NB4 (cell line): ENCODE measurements at places on chromosomes 1 and 21.

DNA sequence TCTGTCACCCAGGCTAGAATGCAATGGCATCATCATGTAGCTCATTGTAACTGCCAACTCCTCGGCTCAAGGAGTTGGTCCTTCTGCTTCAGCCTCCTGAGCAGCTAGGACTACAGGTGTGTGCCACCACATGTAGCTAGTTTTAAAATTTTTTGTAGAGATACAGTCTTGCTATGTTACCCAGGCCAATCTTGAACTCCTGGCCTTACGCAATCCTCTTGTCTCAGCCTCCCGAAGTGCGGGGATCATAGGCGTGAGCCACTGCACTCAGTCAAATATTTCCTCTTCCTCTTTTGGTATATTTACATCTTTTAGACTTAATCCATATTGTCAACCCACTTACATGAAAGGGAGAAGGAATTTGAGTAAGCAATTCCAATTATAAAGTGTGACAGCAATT lies 121.1 kb downstream of the EVI5 start:
- peak; percentile 60 for DNase-seq

DNA sequence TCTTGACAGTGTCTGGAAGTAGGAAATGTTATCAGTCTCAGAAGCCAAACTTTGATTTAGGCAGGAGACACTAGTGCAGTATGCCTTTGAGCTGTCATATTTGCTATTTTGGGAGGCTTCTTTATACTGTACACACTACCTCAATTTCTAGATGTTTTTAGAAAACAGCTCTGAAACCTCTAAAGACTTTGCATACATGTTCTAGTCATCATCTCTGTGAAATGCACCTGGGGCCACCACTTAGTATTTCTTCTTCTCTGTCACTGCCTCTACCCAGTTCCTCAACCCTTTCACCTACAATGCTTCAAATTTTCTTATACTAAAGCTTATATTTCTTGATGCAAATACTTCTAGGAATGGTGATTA lies 29.1 kb upstream of the PLA2G4A start:
- DNase-seq: no peak

DNA sequence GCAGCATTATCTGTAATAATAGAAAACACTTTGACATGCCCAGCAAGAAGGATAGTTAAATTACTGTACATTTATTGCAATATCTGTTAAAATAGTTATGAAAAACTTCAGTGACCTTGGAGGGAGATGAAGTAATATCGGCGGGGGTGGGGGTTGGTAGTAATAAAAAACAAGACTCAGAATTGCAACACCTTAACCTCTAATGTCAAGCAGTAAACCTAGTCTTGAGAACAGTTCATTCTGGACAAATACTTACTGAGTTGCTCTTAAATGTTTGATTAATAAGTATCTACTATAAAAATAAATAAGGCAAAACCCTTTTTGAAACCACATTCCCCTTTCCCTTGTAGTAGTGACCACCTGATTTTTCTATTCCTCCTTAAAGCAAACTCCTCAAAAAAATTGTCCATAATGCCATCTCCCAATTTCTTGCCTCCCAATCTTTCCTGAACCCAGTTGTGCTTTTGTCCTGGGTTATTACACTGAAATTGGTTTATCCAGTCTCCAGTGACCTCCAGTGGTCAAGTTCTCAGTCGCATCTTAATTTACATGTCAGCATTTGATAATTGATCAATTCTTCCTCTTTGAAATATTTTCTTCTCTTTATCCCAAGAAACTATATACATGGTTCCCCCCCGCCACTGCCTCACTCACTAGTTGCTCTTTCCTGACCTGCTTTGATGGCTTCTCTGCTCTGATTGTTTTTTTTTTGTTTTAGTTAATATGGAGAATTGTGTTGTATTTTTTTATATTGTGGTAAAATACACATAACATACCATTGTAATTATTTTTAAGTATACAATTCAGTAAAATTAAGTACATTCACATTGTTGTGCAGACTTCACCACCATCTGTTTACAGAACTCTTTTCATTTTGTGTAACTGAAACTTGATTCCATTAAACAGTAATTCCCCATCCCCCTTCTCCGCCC lies 36.8 kb downstream of the RAP1A start:
- DNase-seq: peak; percentile 81

GRCh38 chr1:113226148-113226547 lies 153.2 kb downstream of the LRIG2 start:
- no peak for DNase-seq

- DNase-seq: no peak
Observed at GRCh38 chr21:45574081-45574501, 31.9 kb upstream of the SLC19A1 start.

DNA sequence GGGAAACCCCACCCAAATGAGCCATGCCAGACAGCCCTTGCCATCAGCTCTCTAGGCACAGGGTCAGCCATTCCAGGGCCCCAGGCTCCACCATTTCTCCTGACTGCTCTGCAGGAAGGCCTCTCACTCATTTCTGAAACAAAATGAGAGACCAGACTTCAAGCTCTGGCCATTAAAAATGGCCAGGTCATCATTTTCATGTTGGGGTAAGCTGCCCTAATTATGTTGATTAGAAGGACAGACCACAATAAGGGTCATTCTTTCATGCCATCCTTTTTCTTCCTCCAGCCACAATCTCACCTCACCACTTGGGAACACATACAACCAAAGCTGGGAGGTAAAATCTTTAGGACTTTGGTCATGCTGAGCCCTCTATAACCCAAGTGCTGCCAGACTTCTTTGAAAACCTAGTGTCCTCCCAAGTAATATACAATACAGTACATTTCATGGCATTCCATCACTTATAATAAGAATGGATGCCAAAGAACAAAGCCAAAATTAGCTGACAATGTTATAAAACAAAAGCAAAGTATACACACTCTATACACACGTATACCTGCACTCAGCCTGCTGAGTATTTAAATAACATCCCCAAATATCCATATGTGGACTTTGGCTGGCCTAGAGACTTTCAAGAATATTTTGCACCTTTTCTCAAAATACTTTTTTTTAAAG lies 22.4 kb upstream of the RBBP5 start:
- no peak for DNase-seq
